Activated naive CD8-positive, alpha-beta T cell treated with anti-CD3 and anti-CD28 coated beads for 36 hours (primary cell): ENCODE measurements at places on chromosomes 3 and 15. TPM values are rescaled to one million over a fixed set of nuclear protein-coding genes. Genes with fewer than 3 reads are reported as not detected.

DNA sequence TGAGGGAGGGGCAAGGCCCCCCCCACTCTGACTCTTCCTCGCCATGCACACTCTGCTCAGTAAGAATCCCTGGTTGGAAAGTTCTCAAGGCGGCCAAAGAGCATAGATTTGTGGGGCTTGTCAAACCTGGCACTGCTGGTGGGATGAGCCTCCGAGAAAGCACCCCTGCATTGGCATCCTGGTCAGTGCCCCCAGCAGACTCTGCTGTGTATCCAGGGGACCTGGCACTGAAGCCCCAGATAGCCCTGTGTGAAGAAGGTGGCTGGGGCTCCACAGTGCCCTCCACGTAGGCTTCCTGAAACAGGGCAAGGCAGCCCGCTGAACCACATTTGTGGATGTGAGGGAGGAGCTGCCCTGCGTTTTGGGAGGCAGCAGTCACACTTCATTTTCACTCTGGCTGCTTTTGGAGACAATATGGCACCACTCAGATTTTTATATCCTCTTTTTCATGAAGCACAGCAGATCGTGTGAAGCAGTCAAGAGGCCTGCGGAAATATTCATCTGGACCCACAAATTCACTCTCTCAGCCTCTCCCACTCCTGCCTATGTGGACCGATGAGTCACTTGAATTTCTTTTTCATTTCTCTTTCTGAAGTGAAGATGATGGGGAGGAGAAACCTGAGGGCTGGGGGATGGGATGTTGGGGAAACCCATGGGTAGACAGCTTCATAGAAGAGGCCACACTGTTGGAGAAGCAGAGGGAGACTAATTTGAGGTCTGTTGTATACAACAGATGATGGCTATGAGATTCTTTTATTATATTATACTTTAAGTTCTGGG lies 88.7 kb upstream of the BCL6 start:
- peak overlapping the region; percentile 14 for H3K27ac ChIP-seq
- H3K4me1 ChIP-seq = peaks cover 19% of the 10 kb centered on the region
- peak; percentile 17 for DNase-seq
- no peak overlapping the region for H3K4me3 ChIP-seq
- peaks cover 4% of the 10 kb centered on the region for H3K36me3 ChIP-seq

DNA sequence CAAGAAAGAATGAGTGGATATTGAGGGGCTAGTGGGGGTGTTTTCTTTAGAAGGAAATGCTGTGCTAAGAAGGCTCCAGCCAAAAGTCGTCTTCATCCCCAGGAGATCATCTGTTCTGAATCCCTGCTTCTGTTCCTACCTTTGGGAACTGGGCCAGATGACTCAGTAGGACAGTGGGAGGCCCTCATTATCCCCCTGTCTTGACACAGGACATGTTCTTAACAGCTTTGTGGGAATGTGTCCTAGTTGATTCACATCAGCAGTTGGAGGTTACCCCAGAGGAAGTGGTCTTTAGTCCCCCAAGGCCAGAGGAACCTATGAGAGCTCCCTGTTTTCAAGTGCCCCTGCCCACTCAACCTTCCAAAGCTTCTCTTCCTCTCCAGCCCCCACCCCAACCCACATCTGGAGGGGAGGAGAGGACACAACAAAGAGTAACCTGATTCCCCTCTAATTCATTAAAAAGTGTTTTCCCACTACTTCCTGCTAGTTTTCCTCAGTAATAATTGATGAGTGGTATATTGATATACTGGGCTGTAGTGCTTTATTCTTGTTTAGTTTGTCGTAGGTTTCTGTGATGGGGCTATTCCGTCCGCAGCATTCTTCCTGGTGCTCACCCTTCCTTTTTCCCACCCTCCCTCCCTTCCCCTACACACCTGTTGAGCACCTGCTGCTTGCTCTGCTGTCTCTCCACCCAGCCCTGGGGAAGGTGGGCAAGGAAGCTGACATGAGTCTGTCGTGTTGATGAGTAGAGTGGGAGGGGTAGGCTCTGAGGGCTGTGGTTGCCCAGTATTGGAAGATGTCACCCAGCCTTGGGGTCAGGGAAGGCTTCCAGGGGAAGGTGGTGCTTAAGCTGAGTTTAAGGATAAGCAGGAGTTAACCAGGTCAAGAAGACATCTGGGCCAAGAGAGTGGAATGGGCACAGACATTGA lies 9.3 kb downstream of the PXYLP1 start:
- no peak for DNase-seq
- H3K27ac ChIP-seq = peak overlapping the region; percentile 14
- H3K27me3 ChIP-seq = no peaks in the 10 kb centered on the region
- H3K4me1 ChIP-seq = peaks cover 68% of the 10 kb centered on the region
- no peak overlapping the region for H3K4me3 ChIP-seq
- peaks cover 37% of the 10 kb centered on the region for H3K36me3 ChIP-seq

DNA sequence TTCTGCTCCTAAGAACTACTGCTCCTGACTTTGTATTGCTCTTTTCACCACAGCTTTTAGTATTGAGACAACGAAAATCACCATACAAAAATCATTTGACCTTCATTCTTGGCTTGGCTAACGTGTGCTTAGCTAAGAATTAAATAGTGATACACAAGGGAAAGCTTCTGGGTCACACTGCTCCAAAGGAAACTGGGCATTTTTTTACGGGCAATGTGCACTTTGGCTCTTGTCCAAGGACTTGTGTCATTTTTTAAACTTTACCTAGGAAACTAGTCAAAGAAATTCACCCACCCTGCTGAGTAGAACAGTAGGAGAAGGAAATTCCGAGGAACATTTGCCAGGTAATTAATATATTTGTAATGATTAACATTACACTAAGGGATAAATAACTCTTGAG lies 19.8 kb downstream of the WDR72 start:
- no peaks in the 10 kb centered on the region for H3K27me3 ChIP-seq
- no peaks in the 10 kb centered on the region for H3K4me1 ChIP-seq
- no peaks in the 10 kb centered on the region for H3K36me3 ChIP-seq
- no peak overlapping the region for H3K27ac ChIP-seq

GRCh38 chr15:58298879-58299850 lies 132.6 kb upstream of the LIPC start:
- no peak for DNase-seq
- H3K27me3 ChIP-seq = no peaks in the 10 kb centered on the region
- H3K27ac ChIP-seq = no peak overlapping the region
- H3K4me3 ChIP-seq = no peak overlapping the region
- H3K36me3 ChIP-seq = peaks cover 2% of the 10 kb centered on the region
- H3K4me1 ChIP-seq = peaks cover 20% of the 10 kb centered on the region

DNA sequence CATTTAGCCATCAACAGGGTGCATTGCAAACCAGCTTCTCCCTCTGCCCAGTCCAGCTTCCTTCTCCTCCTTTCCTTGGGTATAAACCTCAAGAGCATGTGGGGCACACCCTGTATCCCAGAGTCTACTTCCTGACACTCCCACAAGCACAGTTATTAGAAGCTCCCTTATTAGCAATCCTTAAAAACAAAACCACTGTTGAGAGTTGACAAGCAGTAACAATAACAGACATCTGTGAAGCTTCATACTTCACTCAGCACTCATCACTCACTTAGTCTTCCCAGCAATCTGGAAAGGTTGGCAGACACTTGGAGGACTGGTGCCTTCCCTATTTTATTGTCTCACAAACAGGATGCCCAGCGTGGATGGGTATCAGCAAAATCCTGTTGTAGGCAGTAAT lies 155.5 kb upstream of the PROK2 start:
- no peak overlapping the region for H3K27ac ChIP-seq
- H3K4me1 ChIP-seq = peaks cover 2% of the 10 kb centered on the region
- no peaks in the 10 kb centered on the region for H3K36me3 ChIP-seq
- no peak for DNase-seq

DNA sequence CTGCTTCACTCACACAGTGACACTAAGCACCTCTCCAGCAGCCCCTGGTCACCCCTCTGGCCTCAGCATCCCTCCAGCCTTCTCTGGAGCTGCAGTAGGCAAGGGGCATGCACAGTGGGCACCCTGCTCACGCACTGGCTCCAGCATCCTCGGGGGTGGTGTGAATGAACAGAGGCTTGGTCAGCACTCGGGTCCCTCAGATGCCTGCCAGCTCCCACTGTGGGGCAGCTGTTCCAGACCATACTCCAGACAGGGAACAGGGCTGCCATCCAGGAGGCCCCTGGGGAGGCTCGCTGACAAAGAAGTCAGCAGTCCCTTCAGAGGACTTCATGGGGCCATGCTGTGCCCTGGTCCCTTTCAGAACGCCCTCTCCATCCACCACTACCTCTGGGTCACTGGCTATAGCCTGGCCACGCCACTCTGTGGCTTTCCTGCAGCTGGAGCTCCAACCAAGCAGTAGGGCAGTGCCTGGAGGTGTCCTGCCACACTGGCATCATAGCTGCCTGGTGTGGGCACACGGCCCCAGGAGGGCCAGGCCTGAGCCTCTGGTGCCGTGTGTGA lies 26.3 kb downstream of the ALS2CL start:
- H3K36me3 ChIP-seq = no peaks in the 10 kb centered on the region
- H3K4me1 ChIP-seq = no peaks in the 10 kb centered on the region
- H3K4me3 ChIP-seq = no peak overlapping the region
- no peaks in the 10 kb centered on the region for H3K27me3 ChIP-seq
- H3K27ac ChIP-seq = no peak overlapping the region

- peaks cover 52% of the 10 kb centered on the region for H3K4me1 ChIP-seq
- peak overlapping the region; percentile 74 for H3K27ac ChIP-seq
- H3K27me3 ChIP-seq = no peaks in the 10 kb centered on the region
Observed at GRCh38 chr3:4751502-4752101, 227.6 kb upstream of the BHLHE40 start.

- no peak overlapping the region for H3K27ac ChIP-seq
- peaks cover 3% of the 10 kb centered on the region for H3K36me3 ChIP-seq
- DNase-seq = no peak
- no peaks in the 10 kb centered on the region for H3K27me3 ChIP-seq
- H3K4me3 ChIP-seq = no peak overlapping the region
- peaks cover 25% of the 10 kb centered on the region for H3K4me1 ChIP-seq
Observed at GRCh38 chr3:107637416-107638183, 114.8 kb downstream of the BBX start.

DNA sequence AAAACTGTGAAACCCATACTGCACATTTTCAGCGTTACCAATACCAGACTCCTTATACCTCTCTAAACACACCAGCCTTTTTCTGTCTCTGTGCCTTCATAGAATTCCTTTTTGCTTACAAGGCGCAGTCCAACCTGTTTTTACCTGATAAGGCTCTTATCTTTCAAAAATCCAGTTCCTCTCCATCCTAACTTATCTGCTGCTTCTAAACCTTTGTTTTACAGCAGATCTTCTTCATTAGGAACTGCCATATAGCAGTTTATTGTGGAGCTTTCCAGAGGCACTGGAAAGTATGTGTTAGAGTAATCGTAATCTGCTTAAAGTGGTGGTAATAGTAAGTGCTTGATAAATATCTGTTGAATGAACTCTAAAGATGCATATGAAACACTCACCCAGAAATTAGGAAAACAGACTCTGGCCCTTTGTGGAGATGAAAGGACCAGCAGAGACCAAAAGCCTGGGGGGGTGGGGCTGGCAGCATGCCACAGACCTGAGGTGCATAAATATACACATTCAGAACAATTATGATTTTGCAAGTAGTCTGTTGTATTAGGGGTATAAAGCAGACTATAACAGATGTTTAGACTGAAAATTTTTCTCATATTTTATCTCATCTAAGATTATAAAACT lies 29.3 kb downstream of the PPP2R3A start:
- H3K27me3 ChIP-seq = peaks cover 9% of the 10 kb centered on the region
- no peak for DNase-seq
- no peaks in the 10 kb centered on the region for H3K36me3 ChIP-seq
- no peak overlapping the region for H3K27ac ChIP-seq
- H3K4me1 ChIP-seq = peaks cover 13% of the 10 kb centered on the region

- H3K4me1 ChIP-seq = no peaks in the 10 kb centered on the region
- no peak for DNase-seq
- no peaks in the 10 kb centered on the region for H3K36me3 ChIP-seq
- no peak overlapping the region for H3K4me3 ChIP-seq
Observed at GRCh38 chr3:189806171-189806951, 175.2 kb downstream of the TP63 start.

DNA sequence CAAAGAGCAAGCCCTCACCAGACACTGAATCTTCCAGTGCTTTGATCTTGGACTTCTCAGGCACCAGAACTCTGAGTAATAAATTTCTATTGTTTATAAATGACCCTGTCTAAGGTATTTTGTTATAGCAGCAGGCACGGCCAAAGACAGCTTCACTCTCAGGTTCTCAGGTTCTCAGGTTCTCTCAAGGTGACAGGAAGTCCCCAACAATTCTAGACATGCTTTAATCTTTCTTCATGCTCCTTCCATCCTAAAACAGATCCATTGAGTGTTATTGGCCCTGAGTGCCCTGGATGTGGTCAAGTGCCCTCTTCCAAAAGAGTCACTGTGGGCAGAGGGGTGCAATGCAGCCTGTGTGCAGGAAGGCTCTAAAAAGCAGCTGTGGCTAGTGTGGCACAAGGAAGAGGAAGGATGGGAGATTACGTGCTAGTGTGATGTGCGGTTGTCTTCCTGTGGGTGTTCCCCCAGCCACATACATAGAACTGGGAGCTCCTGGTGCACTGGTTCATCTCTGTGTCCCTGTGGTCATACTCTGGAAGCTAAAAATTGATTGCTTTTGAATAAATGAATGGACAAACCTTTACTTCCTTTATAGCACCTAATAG lies 11.0 kb upstream of the RAB7A start:
- H3K4me1 ChIP-seq = peaks cover 12% of the 10 kb centered on the region
- no peaks in the 10 kb centered on the region for H3K36me3 ChIP-seq
- H3K4me3 ChIP-seq = no peak overlapping the region
- DNase-seq = peak; percentile 12

GRCh38 chr3:48320996-48321395 lies 12.5 kb downstream of the SPINK8 start:
- no peaks in the 10 kb centered on the region for H3K27me3 ChIP-seq
- peaks cover 10% of the 10 kb centered on the region for H3K4me1 ChIP-seq
- DNase-seq = no peak

GRCh38 chr15:96551196-96551595 lies 220.7 kb downstream of the NR2F2 start:
- H3K27ac ChIP-seq = no peak overlapping the region
- DNase-seq = no peak
- no peak overlapping the region for H3K4me3 ChIP-seq
- no peaks in the 10 kb centered on the region for H3K27me3 ChIP-seq
- no peaks in the 10 kb centered on the region for H3K4me1 ChIP-seq

GRCh38 chr3:135532021-135532420 lies 433.5 kb upstream of the PPP2R3A start:
- no peaks in the 10 kb centered on the region for H3K36me3 ChIP-seq
- H3K27ac ChIP-seq = no peak overlapping the region
- H3K4me1 ChIP-seq = no peaks in the 10 kb centered on the region
- H3K4me3 ChIP-seq = no peak overlapping the region
- no peak for DNase-seq
- H3K27me3 ChIP-seq = no peaks in the 10 kb centered on the region

Gene GYG1
- total RNA-seq = 20.2 TPM

Gene LRRC31
- not detected for total RNA-seq

Gene GP5
- 0.80 TPM for total RNA-seq

Gene OR5K2
- not detected for total RNA-seq

Gene NUDT16
- 5.7 TPM for total RNA-seq

Gene RETNLB
- total RNA-seq = not detected

Gene CCR2
- total RNA-seq = 0.16 TPM

Gene CIB2
- 1.8 TPM for total RNA-seq

Gene RTP3
- total RNA-seq = not detected

Gene WHAMM
- 7.6 TPM for total RNA-seq
